ENCODE measurements at places on chromosomes 3 and 15. TPM values are rescaled to one million over a fixed set of nuclear protein-coding genes. Genes with fewer than 3 reads are reported as not detected.
A peak's percentile ranks its signal among the peaks of the same experiment; 100 is the strongest.

GRCh38 chr3:63470745-63471144 is 181.7 kb upstream of the SNTN start:
- no peak overlapping the region for H3K4me3 ChIP-seq
- H3K36me3 ChIP-seq = no peaks in the 10 kb centered on the region
- no peaks in the 10 kb centered on the region for H3K27me3 ChIP-seq
- no peaks in the 10 kb centered on the region for H3K4me1 ChIP-seq
- no peak for DNase-seq
- no peak overlapping the region for H3K27ac ChIP-seq

DNA sequence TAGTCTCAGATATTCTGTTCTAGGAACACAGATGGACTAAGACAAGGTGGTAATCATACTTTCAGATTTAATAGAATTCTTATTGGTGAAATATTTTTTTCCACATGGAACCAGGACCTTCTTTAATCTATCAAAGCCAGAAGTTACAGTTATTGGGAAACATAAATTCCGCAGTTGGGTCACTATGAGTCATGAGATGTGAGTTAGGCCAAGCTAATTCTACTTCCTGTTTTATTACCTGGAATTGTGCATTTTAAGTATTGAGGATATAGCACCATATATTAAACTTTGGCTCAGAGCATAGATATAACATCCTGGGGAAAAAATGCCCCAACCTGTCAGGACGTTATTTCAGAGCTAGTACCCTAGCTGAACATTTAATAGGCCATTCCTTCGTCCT is 96.4 kb upstream of the P3H2 start:
- H3K27me3 ChIP-seq = no peaks in the 10 kb centered on the region
- H3K36me3 ChIP-seq = no peaks in the 10 kb centered on the region
- no peak for DNase-seq
- H3K27ac ChIP-seq = no peak overlapping the region
- no peaks in the 10 kb centered on the region for H3K4me1 ChIP-seq

DNA sequence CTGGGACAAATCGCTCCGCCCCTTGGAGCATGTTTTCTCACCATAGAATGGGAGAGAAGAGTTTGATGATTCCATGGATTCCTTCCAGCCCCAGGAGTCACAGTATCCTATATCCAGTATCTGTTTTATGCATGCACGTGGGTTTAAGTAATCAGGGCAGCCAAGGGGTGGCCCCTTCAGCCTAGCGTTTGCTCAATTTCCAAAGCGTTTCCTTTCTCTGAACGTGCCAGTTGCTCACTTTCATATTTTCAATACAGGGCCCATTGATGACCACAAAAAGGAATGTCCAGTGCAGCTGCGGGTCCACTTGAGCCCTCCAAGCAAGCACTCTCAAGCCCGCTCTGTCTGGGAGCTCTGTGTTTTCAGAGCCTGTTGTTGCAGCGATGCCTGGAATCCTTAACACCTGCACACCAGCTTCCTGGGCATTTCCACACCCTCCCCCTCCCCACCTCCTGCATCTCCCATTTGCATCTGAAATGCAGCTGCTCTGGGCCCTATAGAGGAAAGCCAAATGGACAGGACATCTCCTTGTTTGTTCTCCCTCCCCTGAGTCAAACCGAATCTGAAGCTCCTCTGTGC is 164.3 kb upstream of the LPP start:
- no peak overlapping the region for H3K4me3 ChIP-seq
- no peak overlapping the region for H3K27ac ChIP-seq
- H3K4me1 ChIP-seq = no peaks in the 10 kb centered on the region
- no peak for DNase-seq
- no peaks in the 10 kb centered on the region for H3K36me3 ChIP-seq

GRCh38 chr3:184186184-184186901 is at the start of gene ABCF3:
Gene ABCF3 (plus strand): TSS chr3:184186199. CDS start chr3:184186208, 9 bp downstream.
- peak within 1 kb of the TSS; percentile 89 for H3K27ac ChIP-seq
- peak within 1 kb of the TSS; percentile 82 for H3K4me3 ChIP-seq
- peaks cover 16% of the 10 kb centered on the region for H3K4me1 ChIP-seq
- H3K36me3 ChIP-seq = peaks cover 4% of the 10 kb centered on the region

DNA sequence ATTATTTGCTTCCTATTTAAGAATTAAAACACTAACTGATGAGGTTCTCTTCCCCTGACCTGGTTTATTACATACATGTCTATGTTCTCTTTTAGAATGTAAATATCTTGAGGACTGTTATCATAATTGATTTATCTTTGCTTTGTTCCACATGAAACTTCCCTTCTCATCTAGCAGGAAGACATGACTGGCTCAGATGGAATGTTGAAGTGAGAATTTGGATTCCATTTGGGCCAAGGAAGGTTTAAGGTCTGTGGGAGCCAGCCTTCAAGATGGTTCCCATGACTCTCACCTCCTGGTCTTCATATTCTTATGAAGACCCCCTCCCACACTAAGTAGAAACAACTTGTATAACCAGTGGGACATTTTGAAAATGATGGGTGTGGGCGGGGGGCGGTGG is 222.2 kb upstream of the GADL1 start:
- H3K27ac ChIP-seq = no peak overlapping the region

DNA sequence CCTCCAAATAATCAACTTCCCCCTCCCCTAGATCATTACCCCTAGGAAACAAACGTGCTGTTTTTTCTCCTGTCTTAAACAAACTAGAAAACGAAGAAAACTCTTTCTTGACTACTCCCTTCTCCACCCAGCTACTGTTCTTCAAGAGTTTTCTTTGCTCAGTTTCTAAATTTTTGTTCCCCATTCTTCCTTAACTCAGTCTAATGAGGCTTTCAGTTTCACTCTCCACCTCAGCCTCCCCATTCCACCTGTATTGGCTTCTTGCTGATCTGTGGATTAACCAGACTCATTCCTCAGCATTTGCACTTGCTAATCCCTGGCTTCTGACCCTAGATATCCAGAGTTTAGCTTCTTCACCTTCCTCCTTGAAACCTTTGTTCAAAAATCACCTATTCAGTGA is 26.8 kb downstream of the SERPINI1 start:
- no peaks in the 10 kb centered on the region for H3K27me3 ChIP-seq
- H3K4me1 ChIP-seq = no peaks in the 10 kb centered on the region
- DNase-seq = no peak
- no peak overlapping the region for H3K4me3 ChIP-seq

DNA sequence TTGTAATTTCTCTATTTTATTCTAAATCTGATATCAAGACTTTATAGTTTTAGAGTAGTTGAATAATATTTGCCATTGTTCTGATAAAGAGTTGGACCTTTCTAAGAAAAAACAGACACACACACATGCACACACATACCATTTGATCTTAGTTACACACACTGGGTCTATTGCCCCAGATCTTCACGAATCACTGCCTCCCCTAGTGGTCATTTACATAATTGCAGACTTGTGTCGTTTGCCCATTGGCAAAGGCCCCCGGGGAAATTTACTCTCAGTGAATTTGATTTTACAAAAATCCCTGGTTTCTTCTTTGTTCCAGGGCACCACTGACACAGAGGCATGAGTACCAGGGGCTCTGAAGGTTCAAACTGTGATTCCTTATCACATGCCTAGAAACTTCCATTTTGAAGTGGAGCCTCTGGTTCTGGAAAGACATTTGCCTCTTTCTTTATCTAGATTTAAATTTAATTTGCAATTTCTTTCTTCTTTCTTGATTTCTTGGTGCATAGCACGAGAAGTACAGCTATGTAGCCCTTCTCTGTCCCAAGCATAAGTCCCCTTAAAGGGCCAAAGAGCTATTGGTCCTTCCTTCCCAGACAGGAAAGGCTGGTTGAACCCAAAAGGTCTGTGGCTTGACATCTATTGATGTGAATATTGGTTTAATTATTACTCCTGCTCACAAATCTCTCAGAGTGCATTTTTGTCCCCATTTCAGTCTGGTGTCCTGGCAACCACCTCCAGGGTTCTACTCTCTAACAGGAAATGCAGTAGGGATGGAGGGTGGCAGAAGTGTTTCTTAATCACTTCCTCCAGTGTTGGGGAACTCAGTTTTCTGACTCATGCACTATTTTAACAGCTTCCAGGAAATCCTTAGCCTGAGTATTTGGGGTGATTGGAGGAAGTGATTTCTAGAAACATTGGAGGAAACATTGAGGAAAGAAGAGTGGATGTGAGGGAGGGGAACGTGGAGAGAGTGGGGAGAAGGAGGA is 32.4 kb upstream of the SLC6A11 start:
- H3K36me3 ChIP-seq = no peaks in the 10 kb centered on the region
- H3K27me3 ChIP-seq = no peaks in the 10 kb centered on the region
- no peaks in the 10 kb centered on the region for H3K4me1 ChIP-seq
- H3K4me3 ChIP-seq = no peak overlapping the region
- H3K27ac ChIP-seq = no peak overlapping the region
- DNase-seq = no peak

GRCh38 chr15:85622221-85622831 is 172.4 kb downstream of the KLHL25 start:
- H3K4me3 ChIP-seq = no peak overlapping the region
- H3K4me1 ChIP-seq = peaks cover 41% of the 10 kb centered on the region
- DNase-seq = no peak
- no peaks in the 10 kb centered on the region for H3K36me3 ChIP-seq
- peak overlapping the region; percentile 16 for H3K27ac ChIP-seq

DNA sequence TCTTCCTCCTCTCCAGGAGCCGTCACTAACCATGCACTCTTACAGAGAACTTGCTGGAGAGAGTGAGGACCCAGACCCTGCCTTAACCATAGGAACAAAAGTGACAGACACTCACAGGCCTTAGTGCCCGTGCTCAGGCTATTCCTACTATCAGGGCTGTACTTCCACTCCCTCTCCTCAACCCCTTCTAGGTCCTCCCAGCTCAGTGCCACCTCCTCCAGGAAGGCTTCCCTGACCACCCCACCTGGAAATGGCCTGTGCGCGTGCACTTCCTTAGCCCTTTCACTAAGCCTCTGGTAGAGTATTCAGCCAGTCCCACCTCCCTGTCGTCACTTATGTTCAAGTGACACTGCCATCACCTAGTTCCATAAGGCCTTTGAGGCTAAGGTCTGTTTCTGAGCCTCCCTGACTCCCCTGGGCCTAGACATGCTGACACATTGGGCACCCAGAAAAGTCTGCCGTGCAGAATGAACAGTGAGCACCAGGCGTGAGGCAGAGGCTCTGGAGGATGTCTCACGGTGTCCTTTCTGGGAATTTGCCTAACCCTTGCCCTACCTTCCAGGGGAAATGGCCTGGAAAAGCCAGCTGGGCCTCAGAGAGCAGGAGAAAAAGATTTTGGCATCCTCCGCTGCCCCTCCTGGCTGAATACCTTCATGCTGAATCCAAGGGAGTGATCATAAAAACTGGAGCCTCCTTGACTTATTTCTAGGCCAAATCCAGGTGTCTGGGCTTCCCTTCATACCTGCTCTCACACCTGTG is 108.6 kb upstream of the SMAD3 start:
- H3K27ac ChIP-seq = no peak overlapping the region
- no peak for DNase-seq
- H3K36me3 ChIP-seq = no peaks in the 10 kb centered on the region
- H3K4me1 ChIP-seq = no peaks in the 10 kb centered on the region

- no peak overlapping the region for H3K4me3 ChIP-seq
- H3K27me3 ChIP-seq = no peaks in the 10 kb centered on the region
- no peak overlapping the region for H3K27ac ChIP-seq
- no peaks in the 10 kb centered on the region for H3K4me1 ChIP-seq
Observed at GRCh38 chr3:104825116-104825515, 541.6 kb upstream of the ALCAM start.

GRCh38 chr3:24354230-24354629 is 140.4 kb downstream of the THRB start:
- no peak for DNase-seq
- H3K27me3 ChIP-seq = no peaks in the 10 kb centered on the region
- no peak overlapping the region for H3K4me3 ChIP-seq
- H3K27ac ChIP-seq = no peak overlapping the region

- no peak overlapping the region for H3K27ac ChIP-seq
- no peak overlapping the region for H3K4me3 ChIP-seq
- H3K4me1 ChIP-seq = no peaks in the 10 kb centered on the region
- no peak for DNase-seq
Observed at GRCh38 chr3:193617628-193618027, 24.6 kb downstream of the OPA1 start.

DNA sequence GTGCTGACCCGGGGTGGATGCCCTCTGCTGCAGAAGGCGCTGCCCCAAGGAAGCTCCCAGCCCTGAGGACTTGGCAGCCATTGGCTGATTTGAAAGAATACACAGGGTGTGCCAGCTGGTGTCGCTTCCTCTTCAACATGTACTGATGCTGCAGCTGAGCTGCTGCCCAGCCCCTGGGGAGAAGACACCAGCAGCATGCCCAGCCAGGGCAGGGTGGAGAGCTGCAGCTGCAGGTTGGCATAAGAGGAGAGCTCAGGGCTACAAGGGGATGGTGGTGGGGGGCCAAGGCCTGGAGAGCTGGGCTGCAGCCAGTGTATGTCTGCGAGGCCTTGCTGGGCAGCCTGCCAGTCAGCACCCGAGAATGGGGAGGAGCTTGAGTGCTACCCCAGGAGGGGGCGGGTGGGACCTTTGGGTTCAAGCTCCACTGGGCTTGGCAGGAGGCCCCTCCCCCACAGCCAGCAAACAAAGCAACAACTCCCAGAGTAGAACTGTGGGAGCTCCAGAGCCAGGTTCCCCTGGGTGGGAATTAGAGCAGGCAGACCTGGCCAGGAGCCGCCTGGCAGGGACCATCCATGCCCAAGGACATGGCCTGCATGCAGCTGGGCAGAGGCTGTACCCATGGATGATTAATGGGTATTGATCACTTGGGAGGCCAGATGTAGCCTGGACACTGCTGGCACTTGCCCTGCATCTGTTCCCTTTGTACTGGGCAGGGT is 9.2 kb upstream of the SEMA4B start:
- DNase-seq = peak; percentile 94
- H3K36me3 ChIP-seq = no peaks in the 10 kb centered on the region
- peaks cover 3% of the 10 kb centered on the region for H3K4me1 ChIP-seq
- H3K27me3 ChIP-seq = no peaks in the 10 kb centered on the region
- H3K27ac ChIP-seq = peak overlapping the region; percentile 93

DNA sequence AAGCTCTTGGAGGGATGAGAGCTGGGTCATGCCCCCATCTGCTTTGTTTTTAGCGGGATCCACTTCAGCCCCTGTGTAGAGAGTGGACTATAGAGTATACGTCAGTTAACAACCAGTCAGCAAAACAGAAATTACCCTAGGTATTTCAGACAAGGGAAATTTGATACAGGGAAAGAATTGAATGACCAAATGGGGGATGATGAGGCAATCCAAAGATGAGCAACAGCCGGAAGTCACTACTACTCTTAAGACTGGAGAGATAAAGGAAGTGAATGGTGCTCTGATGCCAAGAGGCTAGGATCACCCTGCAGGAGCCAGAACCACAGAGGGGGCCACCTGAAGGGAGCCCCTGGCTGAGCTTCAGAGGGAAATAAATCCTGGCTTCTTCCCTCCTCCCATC is 1.7 kb upstream of the GPR62 start:
- H3K4me1 ChIP-seq = no peaks in the 10 kb centered on the region
- H3K36me3 ChIP-seq = no peaks in the 10 kb centered on the region
- no peak overlapping the region for H3K27ac ChIP-seq
- no peaks in the 10 kb centered on the region for H3K27me3 ChIP-seq
- DNase-seq = no peak
- no peak overlapping the region for H3K4me3 ChIP-seq

GRCh38 chr3:101719604-101720185 is 4.7 kb upstream of the CEP97 start:
- no peak overlapping the region for H3K27ac ChIP-seq
- no peaks in the 10 kb centered on the region for H3K36me3 ChIP-seq
- H3K4me3 ChIP-seq = no peak overlapping the region
- no peak for DNase-seq
- no peaks in the 10 kb centered on the region for H3K27me3 ChIP-seq

The EXD1 gene
- total RNA-seq = not detected

The GPR171 gene
- total RNA-seq = 11.0 TPM

The DUOX2 gene
- 0.19 TPM for total RNA-seq

The THAP10 gene
- 6.0 TPM for total RNA-seq

The SST gene
- 97.6 TPM for total RNA-seq

The NANOGP8 gene
- 1.5 TPM for total RNA-seq

The SLC28A2 gene
- 0.83 TPM for total RNA-seq

Measured in Peyer's patch (tissue), 4 donors.